ENCODE measurements at places on chromosomes 6 and 20.

DNA sequence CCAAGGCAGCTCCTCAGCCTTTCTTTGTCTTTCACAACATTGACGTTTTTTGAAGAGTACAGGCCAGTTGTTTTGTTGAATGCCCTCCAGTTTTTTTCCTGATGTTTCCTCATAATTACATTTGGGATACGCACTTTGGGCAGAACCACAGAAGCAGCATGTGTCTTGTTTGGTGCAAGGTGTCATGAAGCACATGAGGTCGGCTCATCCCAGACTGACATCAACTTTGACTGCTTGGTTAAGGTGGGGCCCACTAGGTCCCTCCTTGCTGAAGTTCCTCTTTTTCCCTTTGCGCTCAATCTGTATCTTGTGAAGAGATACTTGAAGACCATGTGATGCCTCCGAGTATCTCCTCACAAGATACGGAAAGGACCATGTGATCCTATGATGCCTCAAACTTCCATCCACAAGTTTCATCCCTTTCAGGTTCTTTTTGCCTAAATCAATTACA lies 10.5 kb downstream of the SNAI1 start:
- no peak for DNase-seq

DNA sequence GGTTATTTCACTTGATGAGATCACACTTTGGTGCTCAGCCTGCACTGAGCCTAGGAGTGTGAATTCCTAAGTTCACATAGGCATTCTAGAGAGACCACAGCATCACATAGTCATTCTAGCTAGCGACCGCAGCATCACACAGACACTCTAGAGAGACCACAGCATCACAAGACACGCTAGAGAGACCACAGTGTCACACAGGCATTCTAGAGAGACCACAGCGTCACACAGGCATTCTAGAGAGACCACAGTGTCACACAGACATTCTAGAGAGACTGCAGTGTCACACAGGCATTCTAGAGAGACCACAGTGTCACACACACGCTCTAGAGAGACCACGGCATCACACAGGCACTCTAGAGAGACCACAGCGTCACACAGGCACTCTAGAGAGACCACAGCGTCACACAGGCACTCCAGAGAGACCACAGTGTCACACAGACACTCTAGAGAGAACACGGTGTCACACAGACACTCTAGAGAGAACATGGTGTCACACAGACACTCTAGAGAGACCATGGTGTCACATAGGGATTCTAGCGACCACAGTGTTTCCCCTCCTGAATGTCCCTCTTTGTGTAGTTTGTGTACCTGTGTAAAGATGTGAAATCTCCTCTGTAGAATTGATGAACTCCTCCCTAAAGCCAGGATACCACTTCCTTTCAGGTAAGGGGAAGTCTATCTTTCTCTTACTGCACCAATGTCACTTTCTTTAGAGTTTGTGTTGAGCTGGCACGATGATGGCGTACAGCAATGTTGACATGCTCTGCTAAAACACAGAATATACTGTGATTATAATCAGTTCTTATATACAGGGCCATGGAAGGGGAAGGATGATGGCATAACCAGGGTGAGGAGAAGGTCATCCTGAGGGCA lies 169.4 kb downstream of the ZDHHC14 start:
- no peak for DNase-seq

DNA sequence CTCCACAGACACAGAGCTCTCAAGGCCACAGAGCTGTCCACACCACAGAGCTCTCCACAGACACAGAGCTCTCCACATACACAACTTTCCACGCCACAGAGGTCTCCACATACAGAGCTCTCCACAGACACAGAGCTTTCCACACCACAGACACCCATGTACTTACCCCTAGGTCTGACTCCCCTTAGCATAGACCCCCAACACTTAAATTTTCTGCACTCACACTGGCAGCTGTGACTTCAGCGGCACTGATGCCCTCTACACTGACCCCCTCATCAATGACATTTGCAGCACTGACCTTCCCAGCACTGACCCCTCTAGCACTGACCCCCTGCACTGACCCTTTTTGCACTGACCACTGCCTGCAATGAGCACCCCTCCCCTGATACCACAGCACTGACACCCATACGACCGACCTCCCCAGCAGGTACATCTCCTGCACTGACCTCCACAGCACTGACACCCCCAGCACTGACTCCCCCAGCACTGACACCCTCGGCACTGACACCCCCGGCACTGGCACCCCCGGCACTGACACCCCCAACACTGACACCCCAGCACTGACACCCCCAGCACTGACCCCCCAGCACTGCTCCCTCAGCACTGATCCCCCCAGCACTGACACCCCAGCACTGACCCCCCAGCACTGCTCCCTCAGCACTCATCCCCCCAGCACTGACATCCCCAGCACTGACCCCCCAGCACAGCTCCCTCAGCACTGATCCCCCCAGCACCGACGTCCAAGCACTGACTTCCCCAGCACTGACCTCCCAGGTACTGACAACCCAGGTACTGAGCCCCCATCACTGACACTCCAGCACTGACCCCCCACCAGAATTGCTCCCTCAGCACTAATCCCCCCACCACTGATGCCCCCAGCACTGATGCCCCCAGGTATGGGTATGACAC lies 56.5 kb downstream of the ERMARD start:
- DNase-seq: no peak

DNA sequence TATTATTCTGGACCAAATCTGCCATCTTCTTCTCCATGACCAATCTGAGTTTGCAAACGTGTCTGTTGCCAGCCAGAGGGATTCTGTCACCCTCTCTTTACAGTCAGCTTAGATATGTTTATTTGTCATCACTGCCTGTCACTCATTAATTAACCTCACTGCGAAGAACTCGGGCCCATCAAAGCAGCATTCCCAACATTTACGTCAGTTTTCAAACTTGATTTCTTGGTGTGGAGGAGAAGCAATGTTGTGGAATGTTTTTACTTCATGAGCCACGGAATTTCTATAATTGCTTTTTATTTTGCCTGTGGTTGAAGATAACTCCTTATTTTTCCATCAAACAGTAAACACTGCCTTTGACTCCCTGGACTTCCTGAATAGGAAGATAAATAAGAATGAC lies 91.8 kb upstream of the CNKSR3 start:
- no peak for DNase-seq

- no peak for DNase-seq
These were observed 40.0 kb downstream of the RSPH3 start for GRCh38 chr6:158960026-158960425.
